ENCODE measurements at places on chromosomes 7 and 10.

GRCh38 chr7:94655126-94655847 is 646 bp downstream of the SGCE start:
- DNase-seq = no peak

- DNase-seq = no peak
Measured at GRCh38 chr10:46215426-46215825, 71.4 kb upstream of the ANTXRL start.

- no peak for DNase-seq
Measured at GRCh38 chr7:156032973-156033372, 220.7 kb upstream of the SHH start.

- no peak for DNase-seq
Measured at GRCh38 chr7:3064067-3064466, 20.4 kb upstream of the CARD11 start.
